ENCODE measurements at places on chromosomes 4 and X.
A peak's percentile ranks its signal among the peaks of the same experiment; 100 is the strongest.

DNA sequence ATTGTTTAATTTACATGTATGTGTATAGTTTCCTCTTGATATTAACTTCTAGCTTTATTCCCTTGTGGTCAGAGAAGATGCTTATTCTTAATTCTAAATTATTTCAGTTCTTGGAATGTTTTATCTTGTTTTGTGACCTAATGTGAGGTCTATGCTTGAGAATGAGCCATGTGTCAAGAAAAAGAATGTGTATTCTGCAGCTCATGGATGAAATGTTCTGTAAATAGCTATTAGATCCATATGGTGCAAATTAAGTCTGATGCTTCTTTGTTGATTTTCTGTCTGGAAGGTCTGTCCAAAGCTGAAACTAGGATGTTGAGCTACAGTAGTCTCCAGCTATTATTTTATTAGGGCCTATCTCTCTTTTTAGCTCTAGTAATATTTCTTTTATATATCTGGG lies 187.3 kb upstream of the RASGEF1B start:
- no peak for DNase-seq

DNA sequence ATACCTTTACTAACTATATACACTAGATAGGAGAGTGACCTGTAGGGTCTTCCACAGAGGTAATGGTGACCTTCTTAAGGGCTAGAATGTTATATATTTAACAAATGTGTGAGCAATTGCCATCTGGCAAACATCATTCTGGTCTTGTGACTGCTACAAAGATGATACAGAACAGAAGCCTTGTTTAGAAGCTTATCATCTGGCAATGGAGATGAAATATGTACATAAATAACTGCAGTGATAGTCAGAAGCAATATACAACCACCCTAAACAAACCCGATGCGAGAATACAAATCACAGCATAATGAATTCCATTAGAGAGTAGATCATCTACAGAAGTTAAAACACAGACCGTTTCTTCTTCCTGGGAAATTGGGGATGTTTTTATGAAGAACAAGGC lies 952.7 kb upstream of the SLIT2 start:
- no peak for DNase-seq

GRCh38 chr4:177190995-177191580 lies 118.6 kb upstream of the NEIL3 start:
- no peak for DNase-seq

- DNase-seq: no peak
Observed at GRCh38 chrX:446245-446644, 59.5 kb upstream of the PPP2R3B start.

GRCh38 chrX:132480581-132481203 lies 8.1 kb downstream of the MBNL3 start:
- DNase-seq: peak; percentile 10

GRCh38 chr4:144715230-144715629 lies 69.3 kb downstream of the HHIP start:
- no peak for DNase-seq

DNA sequence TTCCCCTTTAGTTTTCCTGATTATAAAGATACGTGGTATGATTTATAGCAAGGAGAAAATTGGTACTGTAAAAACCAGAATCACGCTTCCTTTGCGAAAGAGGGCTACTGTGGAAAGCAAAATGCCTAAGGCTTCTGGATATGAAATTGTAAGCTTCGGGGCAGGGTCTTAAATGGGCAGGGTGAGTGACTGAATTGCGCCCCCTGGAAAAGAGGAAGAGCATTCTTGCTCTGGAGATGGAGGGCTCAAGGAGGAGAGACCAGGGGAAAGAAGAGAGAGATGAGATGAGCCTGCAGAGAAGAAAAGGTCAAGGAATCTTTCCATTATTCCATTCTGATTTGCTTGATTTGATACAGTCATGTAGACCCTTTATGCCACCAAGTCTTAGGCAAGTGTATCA lies 13.1 kb upstream of the ETNPPL start:
- no peak for DNase-seq

DNA sequence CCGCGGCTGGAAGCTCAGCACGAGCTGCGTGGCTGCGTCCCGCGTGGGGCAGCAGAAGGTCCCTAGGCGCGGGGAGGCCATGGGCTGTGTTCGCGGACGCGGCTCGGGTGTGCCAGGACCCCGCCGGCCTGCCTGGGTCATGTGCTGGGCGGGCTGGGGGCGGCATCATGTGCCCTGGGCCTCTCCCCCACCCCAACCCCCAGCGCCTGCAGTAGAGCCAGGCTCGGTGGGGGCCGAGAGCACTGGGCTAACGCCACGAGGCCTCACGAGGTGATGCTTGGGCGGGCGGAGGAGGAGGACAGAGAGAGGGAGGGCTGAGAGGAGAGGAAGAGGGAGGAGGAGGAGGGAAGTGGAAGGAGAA lies at the start of gene GPR143:
GPR143 (minus strand) TSS at position 111 of the 361 bp plus-strand sequence; CDS start at position 81, 30 bp downstream.
- no peak for DNase-seq

- DNase-seq: no peak
Observed at GRCh38 chr4:3225936-3226335, 23.0 kb upstream of the MSANTD1 start.

DNA sequence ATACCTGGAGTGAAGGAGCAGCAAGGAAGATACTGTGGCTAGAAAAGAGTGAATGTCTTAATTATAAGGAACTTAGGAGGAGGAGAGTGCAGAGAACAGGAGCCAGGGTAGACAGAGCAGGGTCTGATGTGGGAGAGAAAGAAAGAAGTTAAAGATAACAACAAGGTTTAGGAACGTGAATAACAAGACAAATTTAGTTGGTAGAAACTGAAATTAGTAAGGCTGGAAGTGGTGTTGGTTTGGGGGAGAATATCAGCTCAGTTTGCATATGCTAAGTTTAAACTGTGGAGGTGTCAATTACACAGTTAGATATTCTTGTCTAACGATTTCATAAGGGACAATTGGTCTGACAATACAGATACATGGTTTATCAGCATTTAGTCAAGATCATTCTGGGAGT lies 1123.7 kb upstream of the PABPC4L start:
- DNase-seq: no peak

DNA sequence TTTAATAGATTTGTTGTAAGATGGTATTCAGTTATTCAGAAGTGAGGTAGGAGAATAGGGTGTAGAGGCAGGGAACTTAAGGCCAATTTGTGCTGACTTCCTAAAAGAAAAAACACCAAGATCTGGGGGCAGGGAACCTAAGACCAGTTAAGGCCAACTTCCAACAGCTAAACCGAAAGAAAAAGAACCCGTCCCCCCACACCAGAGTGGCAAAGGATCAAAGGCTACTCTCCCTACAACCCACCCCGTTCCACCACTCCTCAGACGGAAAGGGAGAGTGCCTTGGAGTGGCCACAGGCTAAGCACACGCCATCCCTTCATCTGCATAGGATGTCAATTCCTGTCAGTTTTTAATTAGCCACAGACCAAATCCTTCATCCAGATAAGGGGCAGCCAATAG lies 3.7 kb upstream of the ZNF718 start:
- no peak for DNase-seq

GRCh38 chr4:33998291-33998690 lies 2246.0 kb downstream of the ARAP2 start:
- no peak for DNase-seq

- no peak for DNase-seq
Observed at GRCh38 chr4:144456196-144456595, 189.8 kb upstream of the HHIP start.

DNA sequence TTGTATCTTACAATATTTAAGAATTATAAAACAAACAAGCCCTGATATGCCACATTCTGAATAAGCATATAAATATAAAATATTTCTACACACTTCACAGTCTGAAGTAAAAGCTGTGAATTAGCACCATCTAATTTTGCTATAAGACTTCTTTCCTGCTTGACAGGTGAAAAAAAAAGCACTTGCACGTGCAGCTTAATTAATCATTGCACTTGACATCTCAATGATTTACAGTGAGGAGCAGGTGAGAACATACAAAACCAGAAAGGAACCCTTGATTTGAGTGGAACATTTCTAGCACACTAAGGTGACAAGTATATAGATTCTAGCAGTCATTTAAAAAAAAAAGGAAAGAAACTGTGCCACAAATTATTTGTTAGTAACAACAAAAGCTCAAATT lies 47.9 kb downstream of the CHIC2 start:
- no peak for DNase-seq

- peak; percentile 76 for DNase-seq
Observed at GRCh38 chr4:6732441-6733357, 16.7 kb downstream of the BLOC1S4 start.

DNA sequence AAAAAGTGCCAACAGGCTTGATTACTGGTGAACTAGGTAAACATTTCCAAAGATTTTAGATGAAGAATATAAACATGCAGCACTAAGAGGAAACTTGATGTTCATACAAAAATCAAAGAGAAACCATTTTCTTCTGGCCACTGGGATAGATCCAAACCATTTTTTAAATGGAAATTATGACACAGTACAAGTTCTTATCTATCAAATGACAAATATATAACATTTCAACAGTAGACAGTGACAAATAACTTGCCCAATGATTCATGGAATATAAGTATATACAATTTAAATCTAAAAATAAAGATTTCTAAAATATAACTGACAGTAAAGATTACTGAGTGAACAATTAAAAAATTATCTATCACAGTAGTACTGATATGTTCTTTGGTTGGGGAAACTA lies 151.1 kb downstream of the CDS1 start:
- no peak for DNase-seq

- DNase-seq: no peak
Observed at GRCh38 chr4:91525621-91526020, 778.1 kb upstream of the GRID2 start.

DNA sequence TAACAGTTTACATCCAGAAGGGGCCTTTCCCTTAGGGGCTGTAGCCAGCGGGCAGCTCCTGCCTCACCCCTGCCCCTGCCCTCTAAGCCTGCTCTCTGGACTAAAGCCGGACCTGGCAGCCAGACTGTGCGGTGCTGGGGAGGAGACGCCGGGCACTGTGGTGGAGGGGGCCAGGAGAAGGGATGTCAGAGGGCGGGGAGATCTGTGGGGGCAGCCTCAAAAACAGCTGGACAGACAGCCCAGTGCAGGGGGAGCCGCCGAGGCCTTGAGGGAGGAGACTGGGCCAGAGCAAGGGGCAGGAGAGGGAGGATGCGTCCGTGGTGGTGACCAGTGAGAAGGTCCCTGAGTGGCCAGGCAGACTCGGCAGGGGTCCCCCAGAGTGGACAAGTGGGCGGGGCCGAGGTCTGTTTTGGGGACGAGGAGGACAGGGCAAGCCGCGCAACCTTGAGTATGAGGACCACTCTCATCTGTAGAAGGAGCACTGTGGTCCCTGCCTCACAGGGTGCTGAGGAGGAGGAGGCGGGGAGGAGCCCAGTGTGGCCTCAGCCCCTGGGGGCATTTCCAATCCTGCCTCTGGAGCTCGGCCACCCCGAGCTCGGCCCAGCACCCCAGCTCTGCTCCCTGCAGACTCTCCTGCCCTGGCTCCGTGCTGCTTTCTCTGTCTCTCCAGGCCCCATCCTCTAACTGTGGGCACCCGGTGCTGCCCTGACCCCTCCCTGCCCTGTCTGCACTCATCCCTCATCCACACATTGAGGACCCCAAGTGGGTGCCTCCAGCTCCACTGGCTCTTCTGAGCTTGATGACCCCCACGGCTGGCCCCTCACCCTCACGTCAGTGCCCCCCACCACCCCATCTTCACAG lies 59.2 kb upstream of the NKX1-1 start:
- DNase-seq: no peak

DNA sequence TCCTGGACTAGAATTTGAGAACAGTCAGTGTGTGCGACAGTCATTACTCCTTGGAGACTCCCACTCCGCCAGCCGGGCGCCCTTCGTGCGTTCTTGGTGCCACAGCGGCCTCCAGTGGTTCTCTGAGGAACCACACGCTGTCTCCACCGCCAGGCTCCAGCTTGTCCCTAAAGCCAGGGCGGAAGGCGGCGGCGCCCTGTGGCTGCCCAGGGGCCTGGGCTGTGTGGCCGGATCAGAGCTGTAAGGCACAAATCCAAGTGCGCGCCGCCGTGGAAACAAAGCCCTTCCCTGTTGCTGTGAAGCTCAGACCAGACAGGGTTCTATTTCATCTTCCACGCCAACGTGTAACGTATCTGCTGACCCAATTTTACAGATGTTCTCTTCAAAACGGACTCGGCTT lies 34.2 kb downstream of the IDS start:
- DNase-seq: peak; percentile 81

DNA sequence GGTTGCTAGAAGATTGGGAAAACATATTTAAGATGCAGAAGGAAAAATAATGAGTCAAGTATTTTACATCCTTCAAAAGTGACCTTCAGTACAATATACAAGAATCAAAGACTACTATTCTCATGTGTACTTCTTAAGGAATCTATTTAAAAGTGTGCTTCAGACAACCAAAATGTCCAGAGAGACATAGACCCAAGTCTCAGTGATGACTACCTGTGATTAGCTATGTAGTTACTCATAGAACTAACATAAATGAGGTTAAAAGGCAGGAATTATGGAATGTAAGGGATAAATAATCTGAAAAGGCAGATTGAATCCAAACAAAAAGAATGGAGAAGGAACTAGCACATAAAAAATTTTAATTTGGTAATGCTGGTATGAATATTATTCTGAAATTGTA lies 634.7 kb upstream of the FAM241A start:
- DNase-seq: no peak

DNA sequence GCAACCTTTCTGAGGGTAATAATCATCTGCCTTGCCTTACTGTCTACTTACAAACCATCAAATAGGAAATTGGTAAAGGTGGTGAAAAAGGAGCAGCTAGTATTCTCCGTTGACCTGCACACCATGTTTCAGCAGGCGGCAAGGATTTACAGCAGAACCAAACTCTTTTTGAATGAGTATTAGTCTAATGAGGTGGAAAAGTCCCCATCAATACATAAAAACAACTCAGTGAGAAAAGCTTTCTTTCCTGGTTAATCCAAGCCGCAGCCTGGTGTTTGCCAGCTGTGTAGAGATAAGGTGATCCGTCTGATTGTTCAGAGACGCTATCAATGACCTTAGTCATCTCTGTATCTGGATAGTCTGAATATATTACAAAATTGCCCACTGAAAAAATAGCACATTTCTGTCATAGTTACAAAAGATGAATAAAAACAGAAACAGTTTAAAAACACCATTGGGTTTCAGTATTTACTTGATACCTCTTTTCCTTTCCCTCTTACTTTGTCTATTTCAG lies 110.4 kb upstream of the TBC1D9 start:
- no peak for DNase-seq

DNA sequence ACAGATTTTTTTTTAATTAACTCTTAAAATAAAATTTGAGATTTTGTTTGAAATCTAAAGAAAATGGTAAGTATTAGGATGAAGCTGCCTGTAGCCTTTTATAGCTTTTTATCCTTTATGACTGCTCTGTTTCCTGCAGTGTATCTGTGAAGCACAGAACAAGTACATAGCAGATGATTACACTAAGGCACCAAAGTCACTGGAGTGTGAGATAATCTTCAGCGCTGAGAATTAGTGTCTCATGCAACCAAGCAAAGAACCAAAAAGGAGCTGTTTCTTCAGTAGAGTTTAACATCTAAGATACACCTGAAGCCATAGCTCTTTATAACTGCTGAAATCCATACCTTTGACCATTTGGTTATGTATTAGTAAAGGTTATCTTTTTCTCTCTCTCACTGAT lies 1989.8 kb upstream of the PCDH10 start:
- DNase-seq: no peak
